Activated CD4-positive, CD25-positive, alpha-beta regulatory T cell treated with anti-CD3 and anti-CD28 coated beads, Interleukin-2, amount 50 U/mL, for 72 hours (primary cell): ENCODE measurements at places on chromosomes 3 and 15.

GRCh38 chr3:148773805-148774204, 53.8 kb upstream of the CPB1 start:
- no peak for DNase-seq

DNA sequence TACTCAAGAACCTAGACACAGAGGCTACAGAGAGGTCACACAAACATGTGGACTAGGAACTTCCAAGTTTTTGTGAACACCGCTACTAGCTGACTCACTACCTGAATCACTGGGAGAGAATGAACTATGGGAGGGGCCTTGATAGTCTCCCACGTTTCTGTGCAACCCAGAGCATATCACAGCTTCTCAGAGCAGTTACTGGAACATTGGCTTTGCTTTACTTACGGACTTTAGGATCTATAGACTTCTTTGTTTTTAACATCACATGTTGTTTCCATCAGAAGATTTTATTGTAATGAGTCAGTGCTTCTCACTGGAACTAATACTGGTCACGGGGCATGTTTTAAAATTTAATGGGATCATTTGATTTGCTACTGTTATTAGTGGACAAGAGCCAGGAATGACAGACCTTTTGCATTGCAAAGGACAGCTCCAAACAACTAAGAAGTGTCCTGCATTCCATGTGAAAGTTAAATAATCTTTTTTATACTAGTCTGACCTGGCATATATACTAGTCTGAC, 35.6 kb downstream of the RTP4 start:
- DNase-seq = no peak

DNA sequence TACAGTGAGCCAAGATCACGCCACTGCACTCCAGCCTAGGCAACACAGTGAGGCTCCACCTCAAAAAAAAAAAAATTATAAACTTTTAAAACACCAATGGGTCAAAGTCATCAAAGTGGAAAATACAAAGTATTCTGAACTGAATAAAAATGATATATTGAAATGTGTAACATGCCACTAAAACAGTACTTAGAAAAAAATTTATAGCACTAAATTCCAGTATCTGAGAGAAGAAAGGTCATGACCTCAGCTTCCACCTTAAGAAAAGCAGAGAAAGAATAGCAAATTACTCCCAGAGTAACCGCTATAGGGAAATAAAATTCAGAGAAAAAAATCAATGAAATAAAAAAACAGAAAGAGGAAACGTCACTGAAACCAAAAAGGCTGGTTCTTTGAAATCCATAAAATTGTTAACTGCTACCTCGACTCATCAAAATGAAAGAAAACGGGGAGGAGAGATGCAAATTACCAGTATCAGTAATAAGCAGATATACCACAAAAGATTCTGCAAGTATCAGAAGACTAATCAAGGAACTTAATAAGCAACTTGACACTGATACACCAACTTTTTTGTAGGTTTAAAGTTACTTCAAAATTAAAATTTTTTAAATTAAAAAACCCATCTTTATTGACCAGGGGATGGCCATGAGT, 20.8 kb downstream of the ATP13A3 start:
- DNase-seq = no peak

DNA sequence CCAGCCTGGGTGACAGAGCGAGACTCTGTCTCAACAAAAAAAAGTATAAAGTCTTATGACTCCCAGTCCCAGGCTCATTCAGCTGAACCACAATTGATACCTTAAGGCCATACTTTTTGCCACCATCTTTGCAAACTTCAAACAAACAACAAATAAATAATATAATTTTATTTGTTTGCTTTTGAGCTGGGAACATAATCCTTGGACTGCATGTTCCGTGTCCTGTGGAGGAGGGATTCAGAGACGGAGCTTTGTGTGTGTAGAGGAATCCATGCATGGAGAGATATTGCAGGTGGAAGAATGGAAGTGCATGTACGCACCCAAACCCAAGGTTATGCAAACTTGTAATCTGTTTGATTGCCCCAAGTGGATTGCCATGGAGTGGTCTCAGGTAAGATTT, 238.6 kb downstream of the ADAMTSL3 start:
- no peak for DNase-seq

DNA sequence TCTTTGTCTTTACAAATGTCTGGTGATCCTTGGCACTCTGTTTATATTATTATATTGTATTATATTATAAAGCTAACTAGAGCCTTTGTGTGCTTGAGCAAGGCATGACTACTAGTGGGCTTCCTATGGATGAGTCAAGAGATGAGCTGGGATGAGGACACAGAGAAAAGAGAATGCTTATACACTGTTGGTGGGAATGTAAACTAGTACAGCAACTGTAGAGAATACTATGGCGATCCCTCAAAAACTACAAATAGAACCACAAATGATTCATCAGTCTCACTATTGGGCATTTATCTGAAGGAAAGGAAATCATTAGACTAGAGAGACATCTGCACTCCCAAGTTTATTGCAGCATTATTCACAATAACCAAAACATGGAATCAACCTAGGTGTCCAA, 40.8 kb upstream of the MED12L start:
- no peak for DNase-seq

DNA sequence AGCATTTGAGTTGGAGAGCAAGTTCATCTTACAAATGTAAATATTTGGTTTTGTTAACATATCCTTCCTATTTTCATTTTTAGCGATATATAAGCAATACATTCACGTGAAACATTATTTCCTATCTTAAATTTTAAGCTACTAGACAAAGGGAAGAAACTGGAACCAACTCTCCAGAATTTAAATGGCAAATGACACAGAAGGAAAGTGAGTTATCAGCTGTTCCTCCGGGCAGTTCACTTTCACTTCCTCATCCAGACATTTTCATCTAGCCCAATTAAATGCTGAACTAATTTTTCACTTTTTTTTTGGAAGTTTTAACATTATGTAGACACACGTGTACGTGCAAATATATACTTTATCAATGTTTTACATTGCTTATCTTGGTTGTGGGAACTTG, 58.7 kb downstream of the MORC1 start:
- DNase-seq = no peak

DNA sequence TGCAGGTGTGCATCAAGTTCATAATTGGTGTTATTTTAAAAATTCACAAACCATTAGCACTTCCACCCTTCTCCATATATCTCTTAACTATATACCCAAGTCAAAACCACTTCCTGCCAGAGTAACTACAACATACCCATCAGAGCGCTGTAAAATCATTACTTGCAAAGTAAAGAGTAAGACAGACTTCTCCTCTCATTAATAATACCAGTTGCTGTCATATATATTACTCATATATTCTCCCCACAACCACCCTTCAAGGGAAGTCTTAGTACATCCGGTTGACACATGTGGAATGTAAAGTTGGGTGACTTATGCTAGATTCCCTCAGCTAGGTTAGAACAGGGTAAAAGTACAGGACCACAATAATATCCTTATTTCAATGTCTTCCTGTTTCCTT, 5.6 kb downstream of the TERC start:
- DNase-seq = no peak

DNA sequence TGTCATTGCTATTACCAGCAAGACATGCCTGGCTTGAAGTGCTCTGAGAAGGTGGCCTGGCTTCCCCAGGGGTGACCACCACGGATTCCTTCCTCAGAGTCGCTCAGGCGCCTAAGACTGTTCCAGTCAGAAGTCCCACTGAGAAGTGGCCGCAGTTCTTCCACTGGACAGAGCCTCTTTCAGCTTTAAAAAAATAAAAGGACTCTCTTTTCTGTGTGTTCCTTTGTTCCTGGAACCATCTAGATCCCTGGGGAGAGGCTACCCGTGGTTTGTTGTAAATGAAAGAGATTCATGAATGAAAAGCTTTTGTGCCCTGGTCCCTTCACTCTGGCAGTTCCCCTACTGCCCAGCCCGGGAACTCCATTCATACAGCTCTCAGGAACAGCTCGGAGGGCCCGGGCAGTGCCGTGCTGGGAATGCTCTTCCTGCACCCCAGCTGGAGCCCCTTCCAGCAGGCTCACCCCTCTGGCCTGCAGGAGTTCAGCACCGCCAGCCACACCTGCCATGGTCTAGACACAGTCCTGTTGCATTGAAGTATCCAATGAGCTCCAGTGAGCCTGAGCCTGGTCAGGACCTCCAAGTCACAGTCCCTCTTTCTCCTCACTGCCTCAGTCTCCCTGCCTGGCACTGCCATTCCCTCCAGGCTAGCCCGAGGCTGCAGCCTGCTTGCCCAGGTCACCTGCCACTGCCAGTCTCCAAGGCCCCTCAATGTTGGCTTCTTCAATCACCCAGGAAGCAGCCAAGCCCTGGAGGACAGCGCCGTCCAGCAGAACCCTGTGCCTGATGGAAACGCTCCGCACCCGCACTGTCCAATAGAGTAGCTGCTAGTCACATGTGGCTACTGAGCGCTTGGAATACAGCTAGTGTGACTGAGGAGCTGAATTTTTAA, 75.4 kb downstream of the XXYLT1 start:
- DNase-seq = no peak
